H7 (cell line): ENCODE measurements at places on chromosomes 6 and 20. TPM values are rescaled to one million over a fixed set of nuclear protein-coding genes. Genes with fewer than 3 reads are reported as not detected.

- DNase-seq, result no peak
Measured at GRCh38 chr20:5313916-5314315, 2.8 kb downstream of the PROKR2 start.

DNA sequence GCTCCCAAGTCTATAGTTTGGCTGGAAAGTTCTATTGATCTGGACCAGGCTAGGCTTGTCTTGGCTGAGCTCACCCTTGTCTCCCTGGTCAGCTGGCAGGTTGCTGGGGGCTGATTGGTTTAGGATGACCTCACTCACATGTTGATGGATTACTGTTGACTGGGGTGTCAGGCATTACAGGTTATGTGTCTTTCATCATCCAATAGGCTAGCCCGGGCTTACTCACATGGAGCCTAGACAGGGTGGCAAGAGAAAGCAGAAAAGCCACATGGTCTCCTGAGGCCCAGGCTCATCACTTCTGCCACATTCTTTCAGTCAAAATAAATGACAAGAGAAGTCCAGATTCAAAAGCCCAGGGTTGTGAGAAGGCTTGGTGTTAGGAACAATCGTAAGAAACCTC lies 103.5 kb downstream of the BFSP1 start:
- no peak for DNase-seq

DNA sequence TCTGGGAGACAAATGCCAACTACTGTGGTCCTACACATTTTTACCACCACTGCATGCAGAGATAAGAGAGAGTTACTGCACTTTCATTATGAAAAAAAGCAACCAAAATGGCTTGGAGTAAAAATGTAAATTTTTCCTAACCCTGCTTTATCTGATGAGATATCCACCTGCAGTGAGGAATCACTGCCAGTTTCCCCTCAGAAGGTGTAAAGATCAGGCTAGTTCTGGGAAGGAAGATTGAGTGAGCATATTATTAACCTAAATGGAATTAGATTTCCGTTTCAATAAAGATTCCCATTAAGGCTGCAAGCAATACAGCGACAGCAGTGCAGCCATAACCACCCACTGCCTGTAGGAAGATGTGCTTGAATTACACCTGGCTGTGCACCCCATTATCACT lies 84.9 kb downstream of the QRSL1 start:
- DNase-seq, result no peak

The PBOV1 gene
- total RNA-seq, result not detected in 2 replicates

DNA sequence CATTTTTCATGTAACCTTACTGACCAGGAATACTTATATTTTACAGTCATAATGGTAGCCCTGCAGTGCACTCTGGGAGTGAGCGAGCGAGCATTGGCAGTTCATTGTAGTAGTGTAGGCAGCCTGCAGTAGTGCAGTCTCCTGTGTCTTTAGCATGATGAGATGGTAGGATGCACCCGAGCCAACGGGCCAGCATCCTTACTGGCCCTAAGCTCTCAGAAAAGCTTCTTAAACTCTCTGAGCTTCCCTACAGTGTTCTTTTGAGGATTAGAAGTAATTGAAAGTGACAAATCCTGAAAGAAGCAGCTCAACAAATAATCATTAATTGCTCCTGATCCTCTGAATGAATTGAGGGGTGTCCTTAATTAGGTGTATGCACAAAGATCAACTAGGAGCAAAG lies 20.9 kb downstream of the SLC9A8 start:
- no peak for DNase-seq
